ENCODE measurements at places on chromosomes 3 and 15.

DNA sequence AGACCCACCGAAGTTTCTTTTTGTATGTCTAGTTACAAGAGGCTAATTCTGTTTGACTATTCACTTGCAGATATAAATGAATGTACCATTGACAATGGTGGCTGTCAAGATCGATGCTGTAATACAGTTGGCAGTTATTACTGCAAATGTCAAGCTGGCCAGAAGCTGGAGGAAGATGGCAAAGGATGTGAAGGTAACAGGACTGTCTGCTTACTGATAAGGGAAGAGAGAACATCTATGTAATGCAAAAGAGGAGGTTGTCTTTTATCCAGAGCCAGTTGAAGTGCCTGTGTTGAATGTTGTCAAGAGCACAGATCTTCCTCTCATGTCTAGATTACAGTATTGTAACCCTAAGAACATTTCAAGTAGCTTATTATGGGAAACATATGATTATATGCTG, 549.5 kb upstream of the GOLIM4 start:
- DNase-seq: no peak

GRCh38 chr3:146895026-146895749, 290.0 kb upstream of the PLSCR5 start:
- DNase-seq: no peak

GRCh38 chr3:99783011-99783573, 34.6 kb upstream of the CMSS1 start:
- no peak for DNase-seq

GRCh38 chr3:122362026-122362425, 21.0 kb downstream of the MIX23 start:
- no peak for DNase-seq

- no peak for DNase-seq
Measured at GRCh38 chr15:81197688-81198281, 1.1 kb downstream of the IL16 start.

- DNase-seq: no peak
Measured at GRCh38 chr3:44330444-44330843, 8.1 kb upstream of the TCAIM start.

GRCh38 chr3:43389388-43390254, 103.3 kb downstream of the SNRK start:
- DNase-seq: no peak

DNA sequence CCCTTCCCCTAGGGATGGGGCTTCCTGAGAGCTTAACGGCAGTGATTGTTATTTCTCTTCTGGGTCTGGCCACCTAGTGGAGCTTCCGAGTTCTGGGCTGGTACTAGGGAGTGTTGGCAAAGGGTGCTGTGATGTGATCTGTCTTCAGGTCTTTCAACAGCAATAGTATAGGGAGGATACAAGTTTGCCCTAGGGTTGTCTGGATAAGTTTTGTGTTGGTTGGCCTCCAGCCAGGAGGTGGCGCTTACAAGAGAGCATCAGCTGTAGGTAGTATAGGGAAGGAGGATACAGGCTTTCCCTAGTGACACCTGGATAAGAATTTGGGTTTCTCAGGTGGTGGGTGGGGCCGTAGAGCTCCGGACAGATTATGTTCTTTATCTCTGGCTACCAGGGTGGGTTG, 19.2 kb upstream of the CPOX start:
- DNase-seq: no peak

DNA sequence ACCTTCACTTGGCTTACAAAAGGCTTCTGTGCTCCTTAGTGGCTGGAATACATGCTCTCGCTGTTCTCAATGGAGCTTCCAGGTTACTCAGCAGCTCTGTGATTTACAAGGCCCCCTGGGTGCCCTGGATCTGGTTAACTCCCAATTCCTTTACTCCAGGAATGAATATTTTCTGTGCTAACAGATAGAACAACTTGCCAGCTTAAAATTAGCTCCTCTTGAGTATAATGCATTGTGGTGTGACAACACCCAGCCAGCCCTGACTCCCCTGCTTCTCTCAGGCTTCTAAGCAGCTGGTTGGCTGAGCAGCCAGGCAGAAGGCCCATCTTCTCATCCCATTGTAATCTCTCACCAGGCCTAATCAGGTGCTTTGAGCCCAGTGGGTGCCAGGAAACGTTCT, 246.4 kb downstream of the ALCAM start:
- no peak for DNase-seq

DNA sequence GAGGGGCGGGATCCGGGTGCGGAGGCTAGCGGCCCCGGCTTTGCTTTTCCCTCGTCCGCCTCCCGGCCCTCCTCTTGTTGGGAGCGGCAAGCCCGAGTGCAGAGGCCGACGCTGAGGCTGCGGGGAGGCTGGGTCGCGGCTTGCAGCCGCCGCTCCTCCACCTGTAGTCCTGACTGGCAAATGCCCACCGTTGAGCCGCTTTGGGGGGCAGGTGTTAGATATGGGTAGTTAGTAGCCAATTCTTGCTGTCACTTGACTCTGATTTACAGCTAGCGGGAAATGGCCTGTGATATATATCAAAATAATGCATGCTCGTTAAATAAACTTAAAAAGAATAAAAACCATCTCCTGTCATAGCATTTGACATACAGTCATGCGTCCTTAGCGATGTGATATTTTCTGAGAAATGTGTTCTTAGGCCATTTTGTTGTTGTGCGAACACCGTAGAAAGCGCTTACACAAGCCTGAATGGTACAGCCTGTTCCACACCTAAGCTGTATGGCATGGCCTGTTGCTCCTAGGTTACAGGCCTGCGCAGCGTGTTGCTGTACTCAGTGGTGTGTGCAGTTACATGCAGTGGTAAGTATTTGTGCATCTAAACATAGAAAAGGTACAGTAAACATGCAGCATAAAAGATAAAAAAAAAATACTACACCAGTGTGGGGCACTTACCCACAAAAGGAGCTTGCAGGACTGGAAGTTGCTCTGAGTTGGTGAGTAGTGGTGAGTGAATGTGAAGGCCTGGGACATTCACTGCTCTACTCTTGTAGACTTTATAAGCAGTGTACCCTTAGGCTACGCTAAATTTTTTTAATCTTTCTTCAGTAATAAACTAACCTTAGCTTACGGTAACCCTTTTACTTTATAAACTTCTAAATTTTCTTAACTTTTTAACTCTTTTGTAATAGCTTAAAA, 873 bp downstream of the CAPN7 start:
- DNase-seq: peak; percentile 19

DNA sequence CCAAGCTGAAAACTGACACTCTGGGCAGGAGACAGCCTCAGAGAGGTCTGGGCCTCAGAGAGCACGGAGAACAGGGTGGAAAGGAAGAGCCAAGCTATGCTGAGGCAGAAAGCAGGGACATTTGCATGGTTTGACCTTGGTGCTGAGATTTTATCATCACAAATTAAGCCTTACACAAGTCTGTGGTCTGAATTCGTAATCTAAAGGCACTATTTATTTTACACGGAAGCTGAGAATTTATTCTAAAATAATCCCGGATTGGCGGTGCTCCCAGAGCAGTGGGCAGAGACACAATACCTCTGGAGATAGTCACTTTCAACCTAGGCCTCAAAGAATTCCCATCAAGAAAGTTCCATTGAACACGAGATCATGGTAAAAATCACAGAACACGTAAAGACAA, 47.5 kb downstream of the CFAP92 start:
- DNase-seq: no peak

DNA sequence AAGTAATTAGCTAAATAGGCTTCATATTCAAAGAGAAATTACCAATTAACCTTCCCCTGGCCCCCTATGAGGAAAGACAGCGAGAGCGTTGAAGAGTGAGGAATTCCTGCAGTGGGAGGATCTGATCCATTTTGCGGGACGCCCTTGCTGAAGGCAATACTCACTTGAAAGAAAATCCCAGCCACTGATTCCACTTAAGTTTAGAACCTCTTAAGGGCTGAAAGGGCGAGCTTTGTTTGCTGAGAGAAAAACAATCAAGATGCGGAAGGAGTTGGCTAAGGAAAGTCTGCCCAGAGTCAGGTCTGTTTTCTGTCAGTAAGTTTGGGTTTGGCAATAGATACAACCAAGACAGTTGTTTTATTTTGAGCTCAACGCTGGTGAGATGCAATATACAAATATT, 102.8 kb upstream of the GBE1 start:
- DNase-seq: no peak

GRCh38 chr3:51371943-51372557, 13.0 kb upstream of the MANF start:
- no peak for DNase-seq

DNA sequence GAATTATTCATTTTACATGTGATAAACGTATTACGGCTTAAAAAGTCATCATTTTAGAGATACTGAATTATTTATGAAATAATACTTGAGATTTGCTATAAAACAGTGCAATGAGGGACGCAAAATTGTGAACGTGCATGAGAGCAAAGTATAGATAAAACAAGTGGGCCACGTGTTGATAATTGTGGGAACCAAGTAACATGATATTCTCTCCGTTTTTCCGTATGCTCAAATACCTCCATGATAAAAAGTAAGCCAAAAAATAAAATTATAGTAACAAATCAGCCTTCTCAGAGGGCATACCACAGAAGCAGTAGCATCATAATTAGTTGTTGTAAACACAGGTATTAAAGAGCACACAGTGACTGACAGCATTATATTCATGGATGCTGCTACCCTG, 42.6 kb downstream of the SFMBT1 start:
- no peak for DNase-seq

DNA sequence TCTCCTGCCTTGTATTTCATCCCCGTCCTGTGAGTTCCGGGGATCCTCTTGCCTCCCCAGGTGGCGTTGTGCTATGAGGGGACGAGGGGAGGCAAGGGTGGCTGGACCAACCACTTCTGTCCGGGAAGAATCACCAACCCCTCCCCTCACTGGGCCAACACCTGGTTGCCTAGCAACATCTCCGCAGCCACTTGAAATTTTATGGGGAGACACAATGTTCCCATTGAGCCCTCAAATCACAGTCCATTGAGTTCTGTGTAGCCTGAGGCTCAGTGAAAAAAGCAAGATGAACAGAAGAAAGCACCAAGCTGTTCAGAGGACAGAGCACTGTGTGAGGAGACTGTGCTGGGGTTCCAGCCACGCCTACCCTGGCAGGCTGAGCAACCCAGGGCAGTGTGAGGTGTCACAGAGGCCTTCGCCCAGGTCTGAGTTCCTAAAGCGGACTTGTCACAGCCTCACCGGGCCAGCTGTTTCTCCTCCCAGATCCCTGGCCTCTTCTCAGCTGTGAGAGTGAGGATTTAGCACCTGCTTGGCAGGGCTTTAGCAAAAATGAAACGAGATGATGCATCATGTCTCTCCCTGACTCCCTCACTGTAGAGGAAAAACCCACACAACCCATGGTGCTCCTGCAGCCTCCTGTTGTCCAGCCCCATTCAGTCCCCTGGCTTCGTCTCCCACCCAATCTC, 76.8 kb downstream of the ATP2B2 start:
- DNase-seq: no peak

GRCh38 chr15:57893040-57893439, 172.5 kb downstream of the ALDH1A2 start:
- DNase-seq: no peak

DNA sequence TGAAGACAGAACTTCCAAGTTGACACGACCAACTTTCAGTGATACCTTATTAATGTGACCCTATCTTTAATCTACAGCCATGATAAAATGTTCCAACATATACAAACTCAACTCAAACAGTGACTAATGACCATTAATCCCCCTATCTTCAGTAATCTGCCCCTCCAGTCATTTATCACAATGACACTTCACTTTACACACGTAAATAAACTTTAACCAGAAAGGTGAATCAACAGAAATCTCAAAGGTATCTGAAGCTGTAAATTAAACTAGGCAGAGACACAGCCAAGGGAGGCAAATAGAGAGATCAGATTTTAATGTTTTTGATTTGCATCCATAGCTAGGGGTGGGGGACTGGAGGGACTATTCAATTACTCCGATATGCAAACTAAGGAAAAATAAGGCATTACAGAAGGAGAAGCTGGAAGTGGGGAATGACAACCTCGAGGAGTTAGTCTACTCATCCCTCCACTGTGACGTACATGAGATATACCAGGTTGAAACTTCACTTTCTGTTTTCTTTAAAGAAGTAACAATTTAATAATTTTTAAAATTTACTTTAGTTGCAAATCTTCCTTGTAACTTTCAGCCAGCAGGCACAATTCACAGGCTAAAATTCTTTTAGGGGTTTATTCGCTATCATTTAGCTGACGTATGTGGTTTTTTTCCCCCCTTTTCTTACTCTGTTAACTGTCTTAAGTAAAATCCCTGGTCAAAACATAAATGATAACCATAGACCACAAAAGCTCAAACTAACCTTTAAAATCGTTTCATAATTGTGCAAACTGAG, 751.0 kb downstream of the ROBO1 start:
- no peak for DNase-seq

Data from left ventricle myocardium inferior (tissue), 1 donor.